H54 (cell line): ENCODE measurements at places on chromosomes 3 and 15.

DNA sequence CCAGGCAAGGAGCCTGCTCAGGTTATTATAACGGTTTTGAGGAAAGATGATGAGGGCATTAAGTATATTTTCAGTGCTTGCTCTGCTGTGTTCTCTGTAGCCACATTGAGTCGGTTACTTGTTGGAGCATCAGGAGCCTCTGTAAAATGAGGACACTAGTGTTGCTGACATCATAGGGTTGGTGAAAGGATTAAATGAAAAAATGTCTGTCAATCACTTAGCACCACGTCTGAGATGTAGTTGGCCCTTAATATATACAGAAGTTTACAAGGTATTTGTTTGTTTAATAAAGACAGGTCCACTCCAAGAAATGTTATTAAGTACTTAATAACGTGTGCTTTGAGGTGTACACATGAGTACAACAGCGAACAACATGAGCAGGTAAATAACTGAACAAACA lies 735 bp upstream of the SLC25A26 start:
- DNase-seq, result no peak

DNA sequence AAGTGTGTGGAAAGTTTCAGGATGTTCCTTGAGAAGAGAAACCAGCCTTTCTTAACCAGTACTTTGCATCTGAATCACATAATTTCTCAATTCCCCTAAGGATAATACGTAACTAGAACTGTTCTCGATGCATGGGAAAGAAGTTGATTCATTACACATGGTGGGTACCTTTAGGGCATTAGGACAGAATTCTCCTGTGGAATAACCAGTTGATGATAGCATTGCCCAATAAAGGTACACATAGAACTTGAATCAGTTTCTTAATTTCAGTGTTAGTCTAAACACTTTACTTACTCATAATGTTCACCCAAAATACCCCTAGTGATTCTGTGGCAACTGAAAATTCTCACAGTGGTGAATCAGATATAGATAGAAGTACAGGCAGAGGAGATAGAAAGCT lies 1030.9 kb downstream of the ROBO1 start:
- DNase-seq, result no peak

- no peak for DNase-seq
These were observed 15.6 kb upstream of the FBXW12 start for GRCh38 chr3:48356419-48356818.

DNA sequence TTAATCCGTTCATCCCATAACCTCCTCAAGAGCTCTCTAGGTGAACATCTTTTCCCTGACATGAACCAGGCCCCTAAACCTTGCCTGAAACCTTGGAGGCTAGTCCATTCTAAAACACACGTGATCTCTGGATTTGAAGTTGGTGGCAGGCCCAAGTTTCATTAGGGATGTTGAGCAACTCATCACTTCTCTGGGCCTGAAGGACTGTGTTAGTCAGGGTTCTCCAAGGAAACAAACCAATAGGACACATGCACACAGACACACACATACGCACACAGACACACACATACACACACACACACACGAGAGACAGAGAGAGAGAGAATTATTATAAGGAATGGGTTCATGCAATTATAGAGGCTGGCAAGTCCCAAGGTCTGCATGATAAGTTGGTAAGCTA lies 31.9 kb downstream of the ACAN start:
- no peak for DNase-seq
